HEK293T (cell line): ENCODE measurements at places on chromosomes 3 and 15.

- DNase-seq, result no peak
Observed at GRCh38 chr3:113560831-113561623, 28.7 kb downstream of the SIDT1 start.

GRCh38 chr15:40770147-40770721 is 454 bp downstream of the C15orf62 start:
- no peak for DNase-seq

GRCh38 chr3:104437891-104438290 is 928.8 kb upstream of the ALCAM start:
- no peak for DNase-seq

GRCh38 chr3:42685891-42686820 is 819 bp downstream of the KLHL40 start:
- no peak for DNase-seq

DNA sequence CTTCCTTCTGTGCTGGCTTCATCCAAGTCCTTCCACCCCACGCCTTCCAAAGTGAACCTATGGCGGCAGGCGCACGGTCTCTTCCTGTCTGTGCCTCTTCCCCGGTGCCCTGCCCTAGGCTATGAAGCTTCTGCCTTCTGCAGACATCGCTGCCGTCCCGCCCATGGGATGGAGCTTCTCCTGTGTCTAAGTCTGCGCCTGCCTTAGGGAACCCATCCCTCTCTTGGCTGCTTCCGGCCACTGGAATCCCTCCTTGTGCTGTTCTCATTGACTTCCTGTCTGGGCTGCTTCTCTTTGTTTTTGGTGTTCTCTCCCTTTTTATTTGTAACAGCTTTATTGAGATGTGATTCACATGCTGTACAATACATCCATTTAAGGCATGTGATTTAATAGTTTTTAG is 17.2 kb downstream of the CHCHD6 start:
- no peak for DNase-seq
